ENCODE measurements at places on chromosomes 7 and 10.

- DNase-seq, result no peak
These were observed 10.5 kb downstream of the LSM5 start for GRCh38 chr7:32479574-32480200.

DNA sequence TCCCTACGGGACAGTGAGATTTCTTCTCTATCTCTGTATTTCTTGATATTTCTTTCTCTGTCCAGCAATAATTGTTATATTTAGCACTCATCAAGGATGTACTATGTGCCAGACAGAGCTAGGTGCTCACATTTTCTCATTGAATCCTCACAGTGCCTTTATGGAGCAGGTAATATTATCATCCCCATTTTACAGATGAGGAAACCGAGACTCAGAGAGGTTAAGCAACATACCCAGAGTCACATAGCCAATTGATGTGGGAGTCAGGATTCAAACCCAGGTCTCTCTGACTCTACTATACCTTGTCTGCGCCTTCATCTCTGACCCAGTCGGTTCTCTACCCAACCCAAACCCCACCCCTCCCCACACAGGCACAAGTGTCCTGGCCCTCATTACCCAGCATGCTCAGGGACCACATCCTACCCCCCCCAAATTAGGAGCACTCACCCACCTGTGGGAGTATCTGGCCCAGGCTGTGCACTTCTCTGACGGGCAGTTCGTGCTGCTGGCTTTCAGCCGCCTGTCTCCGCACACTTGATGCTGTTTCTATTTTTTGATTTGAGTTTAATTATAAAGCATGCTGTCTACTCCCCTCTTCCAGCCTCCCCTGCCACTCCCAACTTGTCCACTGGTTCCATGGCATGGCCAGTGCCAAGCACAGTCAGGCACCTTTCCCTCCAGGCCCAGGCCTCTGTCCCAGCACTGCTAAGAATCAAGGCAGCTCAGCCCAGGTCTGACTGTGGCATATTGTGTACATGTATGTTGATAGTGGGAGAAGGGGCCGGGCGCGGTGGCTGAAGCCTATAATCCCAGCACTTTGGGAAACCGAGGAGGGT lies 9.8 kb upstream of the SAMD8 start:
- no peak for DNase-seq

DNA sequence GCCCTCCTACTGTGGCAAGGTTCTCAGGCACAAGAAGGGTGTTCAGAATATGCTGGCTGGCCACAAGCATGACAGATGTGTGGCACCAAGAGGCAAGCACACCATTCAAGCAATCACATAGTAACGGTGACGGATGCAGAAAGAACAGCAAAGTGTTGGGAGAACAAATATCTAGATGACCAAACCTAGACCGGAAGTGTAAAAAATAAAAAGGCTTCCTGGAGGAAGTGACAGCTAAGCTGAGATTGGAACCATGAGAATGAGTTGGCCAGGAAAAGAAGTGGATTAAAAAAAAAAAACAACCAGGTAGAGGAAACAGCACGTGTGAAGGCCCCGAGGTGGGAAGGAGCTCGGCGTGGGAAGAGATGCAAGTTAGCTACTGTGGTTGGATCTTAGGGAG lies 22.0 kb downstream of the GHRHR start:
- DNase-seq, result no peak

GRCh38 chr10:50991456-50992355 lies 82.6 kb upstream of the PRKG1 start:
- no peak for DNase-seq

DNA sequence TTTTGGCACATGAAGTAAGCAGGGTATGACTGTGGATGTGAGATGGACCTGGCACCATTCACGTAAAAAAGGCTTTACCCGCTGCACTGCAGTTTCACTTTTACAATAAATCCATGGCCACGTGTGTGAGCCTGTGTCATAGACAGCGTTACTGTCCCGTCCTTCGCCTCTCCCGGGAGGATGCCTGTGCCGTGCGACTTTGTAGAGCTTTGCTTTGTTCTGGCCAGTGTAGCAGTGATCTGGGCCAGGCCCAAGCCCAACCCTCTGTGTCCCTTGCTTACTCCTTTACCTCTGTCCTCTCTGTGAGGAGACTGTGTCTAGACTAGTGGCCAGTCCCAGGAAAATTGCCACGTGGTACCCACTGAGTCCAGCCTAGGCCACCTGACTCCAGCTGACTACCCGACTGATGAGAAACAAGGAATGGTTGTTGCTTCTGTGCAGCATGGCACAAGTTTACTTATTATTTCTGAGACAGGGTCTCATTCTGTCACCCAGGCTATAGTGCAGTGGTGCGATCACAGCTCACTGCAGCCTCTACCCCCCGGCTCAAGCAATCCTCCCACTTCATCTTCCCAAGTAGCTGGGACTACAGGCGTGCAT lies 48.1 kb downstream of the JAKMIP3 start:
- DNase-seq, result no peak

- no peak for DNase-seq
These were observed 49.8 kb upstream of the FGFR2 start for GRCh38 chr10:121648059-121648458.

DNA sequence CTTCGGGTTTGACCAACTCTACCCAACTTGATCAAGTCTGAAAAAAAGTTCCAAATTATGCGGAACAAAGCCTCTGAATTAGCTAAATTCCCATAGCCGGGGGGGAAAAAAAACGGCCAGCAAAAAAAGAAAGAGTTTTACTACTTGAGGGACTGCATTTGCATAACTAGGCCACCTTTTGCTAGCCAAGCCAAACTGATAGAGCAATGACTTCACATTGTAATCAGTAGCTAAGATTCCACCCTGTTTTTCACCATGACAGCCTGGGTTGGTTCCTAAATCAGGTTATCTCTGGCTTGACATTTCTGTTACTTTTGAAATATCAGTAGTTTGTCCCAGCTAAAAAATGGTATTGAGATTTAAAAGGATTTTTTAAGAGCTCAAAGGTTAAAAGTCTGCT lies 31.4 kb upstream of the CREB3L2 start:
- no peak for DNase-seq

DNA sequence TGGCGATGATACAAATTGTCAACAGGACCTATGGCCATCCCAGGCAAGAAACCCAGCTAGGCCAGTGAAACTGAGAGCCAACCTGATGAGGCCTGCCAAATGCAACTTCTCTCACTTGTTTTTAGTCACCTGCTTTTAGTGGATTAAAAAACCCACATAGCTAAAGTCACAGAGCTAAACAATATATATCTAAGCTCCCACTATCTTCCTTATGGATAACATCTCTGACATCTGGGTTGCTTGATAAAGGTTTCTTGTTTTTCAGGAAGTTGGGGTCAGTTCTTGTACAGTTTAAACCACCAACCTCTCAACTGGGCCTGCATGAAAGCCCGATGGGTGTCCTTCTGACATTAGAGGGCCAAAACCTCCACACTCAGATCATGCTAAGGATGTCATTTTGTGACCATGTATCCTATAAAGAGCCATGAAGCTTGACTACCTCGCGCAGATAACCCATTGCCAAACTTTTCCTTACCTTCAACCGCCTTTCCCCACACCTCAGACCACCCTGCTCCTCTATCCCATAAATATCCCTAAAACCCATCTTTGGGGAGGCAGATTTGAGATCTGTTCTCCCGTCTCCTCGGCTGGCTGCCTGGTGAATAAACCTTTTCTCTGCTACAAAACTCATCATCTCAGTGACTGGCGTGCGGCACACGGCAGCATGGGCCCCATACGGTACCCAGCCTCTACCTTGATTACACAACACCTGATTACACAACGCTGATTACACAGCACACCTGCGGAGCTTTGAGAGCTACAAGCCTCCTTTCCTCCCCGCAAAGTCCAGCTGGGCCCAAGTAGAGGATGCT lies 797 bp upstream of the STMP1 start:
- DNase-seq, result peak; percentile 2

GRCh38 chr10:5317547-5318107 lies 47.1 kb upstream of the UCN3 start:
- DNase-seq, result peak; percentile 64
